Natural killer cell (primary cell): ENCODE measurements at places on chromosomes 5 and 9. TPM values are rescaled to one million over a fixed set of nuclear protein-coding genes. Genes with fewer than 3 reads are reported as not detected.

ZNG1E gene
- 35.3 TPM for total RNA-seq

DNA sequence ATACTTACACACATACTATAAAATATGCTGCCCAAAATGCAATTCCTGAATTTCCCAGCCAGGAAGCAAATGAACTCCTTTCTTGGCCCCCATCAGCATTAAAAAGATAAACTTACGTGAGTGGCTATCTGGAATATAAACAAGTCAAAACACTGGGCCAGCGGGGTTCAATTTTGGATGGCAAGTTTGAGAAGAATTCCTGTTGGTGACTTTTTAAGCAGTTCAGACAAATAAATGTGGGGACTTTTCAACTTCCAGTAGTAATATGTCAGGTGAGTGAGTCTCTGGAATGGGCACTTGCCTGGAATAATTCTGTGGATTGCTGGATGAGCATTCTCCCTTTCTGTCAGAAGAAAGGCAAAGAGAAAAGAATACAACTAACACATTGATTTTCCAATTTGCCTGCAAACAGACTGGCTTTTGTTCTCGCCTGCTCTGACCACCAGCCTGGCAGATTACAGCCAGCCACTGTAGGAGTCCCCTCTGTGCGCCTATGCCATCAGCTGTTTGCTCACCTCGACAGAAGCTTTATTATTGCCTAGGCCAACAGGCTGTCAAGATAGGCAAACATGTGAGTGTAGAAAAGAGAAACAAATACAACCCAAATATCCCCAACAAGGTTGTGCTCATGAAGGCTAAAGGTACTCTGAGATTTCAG lies 78.6 kb downstream of the MRPS27 start:
- DNase-seq, result no peak

DNA sequence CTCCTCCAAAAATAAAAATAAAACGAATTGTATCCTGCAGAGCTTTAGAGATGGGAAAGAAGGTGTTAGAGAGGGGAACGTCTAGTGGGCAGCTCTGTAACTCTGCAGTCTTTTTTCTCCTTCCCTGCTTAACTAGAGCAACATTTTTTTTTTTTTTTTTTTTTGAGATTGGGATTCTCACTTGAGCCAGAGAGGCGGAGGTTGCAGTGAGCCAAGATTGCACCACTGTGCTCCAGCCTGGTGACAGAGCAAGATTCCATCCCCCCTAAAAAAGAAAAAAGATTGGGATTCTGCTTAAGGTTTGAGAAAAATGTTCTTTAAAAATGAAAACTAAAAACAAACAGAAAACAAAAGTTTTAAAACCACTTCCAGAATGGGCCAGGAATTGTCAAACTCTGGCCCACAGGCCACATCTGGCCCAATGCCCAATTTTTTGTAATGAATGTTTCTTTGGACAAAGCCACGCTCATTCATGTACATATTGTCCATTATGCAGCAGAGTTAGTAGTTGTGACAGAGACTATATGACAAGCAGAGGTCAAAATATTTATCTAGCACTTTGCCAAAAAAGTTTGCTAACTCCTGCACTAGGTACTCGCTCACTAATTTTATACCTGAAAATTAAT lies 98.5 kb downstream of the ZCCHC7 start:
- DNase-seq, result no peak

GRCh38 chr9:126561582-126561981 lies 52.1 kb upstream of the LMX1B start:
- no peak for DNase-seq

GRCh38 chr5:130616161-130616560 lies 548.9 kb downstream of the HINT1 start:
- DNase-seq, result no peak

- DNase-seq, result no peak
Observed at GRCh38 chr5:140965905-140966292, 377 bp upstream of the PCDHAC2 start.

- DNase-seq, result no peak
Observed at GRCh38 chr5:158640593-158640980, 459.1 kb downstream of the EBF1 start.
